Stimulated activated CD4-positive, alpha-beta T cell treated with anti-CD3 and anti-CD28 coated beads, Interleukin-4, amount 100 ng/mL, for 48 hours (primary cell): ENCODE measurements at places on chromosomes 1 and 21.

DNA sequence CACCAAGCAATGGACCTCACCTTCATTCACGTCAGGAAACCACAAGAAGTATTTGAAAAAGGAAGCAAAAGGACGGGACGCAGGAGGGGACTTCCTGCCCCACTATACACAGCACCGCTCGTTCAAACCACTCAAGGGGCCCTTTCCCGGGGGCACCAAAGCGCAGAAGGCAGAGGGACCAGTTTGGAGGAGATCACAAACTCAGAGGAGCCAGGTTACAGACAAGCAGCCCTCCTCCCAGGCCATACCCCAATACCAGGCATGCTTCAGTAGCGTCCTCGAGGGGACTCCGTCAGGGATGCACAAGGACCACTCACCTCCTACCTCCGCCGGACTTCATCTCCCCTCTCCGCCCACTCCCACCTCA is 685 bp downstream of the CRTC2 start:
- DNase-seq: no peak

DNA sequence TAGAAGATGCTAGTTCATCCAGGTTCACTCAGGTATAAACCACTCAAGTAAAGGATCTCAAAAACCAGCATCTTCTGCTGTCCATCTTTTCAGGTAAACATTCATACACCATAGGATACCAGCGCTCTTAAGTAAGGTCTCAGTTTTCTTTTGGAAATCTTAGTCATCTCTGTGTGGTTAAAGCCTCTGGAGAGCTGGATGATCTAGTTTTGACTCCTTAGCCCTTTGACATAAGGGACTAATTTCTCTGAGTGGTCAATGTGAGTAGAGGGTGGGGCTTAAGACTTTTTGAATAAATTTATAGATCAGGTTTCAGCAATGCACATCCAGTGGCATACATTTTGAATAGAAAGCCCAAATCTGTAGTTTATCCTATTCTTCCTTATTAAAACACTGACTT is 92.3 kb downstream of the CTH start:
- DNase-seq: no peak

GRCh38 chr1:66396212-66396890 is 137.6 kb upstream of the SGIP1 start:
- no peak for DNase-seq

DNA sequence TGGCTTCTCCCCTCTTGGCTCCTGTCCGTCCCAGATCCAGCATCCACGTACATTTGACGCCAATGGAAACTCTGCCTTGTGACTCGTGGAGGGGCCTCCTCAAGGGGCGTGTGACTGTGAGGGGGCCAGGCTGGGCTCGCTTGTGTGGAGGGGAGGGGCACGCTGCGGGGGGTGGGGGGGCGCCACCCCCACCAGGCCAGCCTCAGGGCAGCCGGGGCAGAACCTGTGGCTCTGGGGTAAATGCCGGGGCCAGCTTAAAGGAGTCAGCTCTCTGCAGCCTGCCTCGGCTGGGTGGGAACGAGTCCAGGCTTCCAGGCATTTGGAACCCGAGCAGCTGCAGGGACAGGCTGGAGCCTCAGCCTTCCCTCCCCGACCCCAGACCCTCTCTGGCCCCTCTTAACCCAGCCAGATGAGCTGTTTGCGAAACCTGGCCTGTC is 94.1 kb downstream of the SIK1 start:
- no peak for DNase-seq

GRCh38 chr1:232628335-232629249 is 1.3 kb downstream of the SIPA1L2 start:
- no peak for DNase-seq

GRCh38 chr1:70039485-70039884 is 165.9 kb downstream of the LRRC40 start:
- DNase-seq: no peak

- peak; percentile 34 for DNase-seq
These were observed 18.3 kb upstream of the CAPN8 start for GRCh38 chr1:223683586-223684487.

DNA sequence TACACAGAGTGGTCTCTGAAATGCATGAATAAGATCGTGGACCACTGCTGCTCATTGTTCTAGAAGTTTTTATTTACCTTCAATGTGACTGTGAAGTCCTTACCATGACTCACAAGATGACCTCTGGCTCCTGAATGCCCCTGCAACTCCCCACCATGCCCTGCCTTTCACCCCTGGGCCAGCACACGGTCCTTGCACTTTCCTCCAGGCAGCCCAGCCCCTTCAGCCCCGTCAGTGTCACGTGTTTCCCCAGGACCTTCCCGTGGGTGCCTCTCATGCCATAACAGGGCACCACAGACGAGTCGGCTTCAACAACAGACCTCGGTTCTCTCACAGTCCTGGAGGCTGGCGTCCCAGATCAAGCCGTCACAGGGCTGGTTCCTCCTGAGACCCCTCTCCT is 62.1 kb downstream of the B3GALT5 start:
- no peak for DNase-seq

DNA sequence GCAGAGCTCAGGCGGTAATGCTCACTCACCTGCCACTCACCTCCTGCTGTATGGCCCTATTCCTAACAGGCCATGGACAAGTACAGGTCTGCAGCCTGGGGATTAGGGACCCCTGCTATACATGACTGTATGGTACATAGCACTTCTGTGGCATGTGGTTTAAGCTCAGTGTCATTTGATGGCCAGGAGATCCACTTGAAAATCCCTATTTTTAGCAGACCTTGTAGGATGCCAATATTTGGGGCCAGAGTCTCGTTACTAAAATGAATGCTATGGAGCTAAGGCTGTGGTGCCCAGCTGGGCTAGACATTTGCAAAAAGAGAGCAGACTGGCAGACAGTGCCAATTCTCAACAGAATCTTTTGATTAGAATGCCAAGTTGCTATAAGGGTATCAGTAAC is 1.7 kb upstream of the ANGPTL7 start:
- DNase-seq: no peak

- no peak for DNase-seq
These were observed 36.3 kb upstream of the SLC6A9 start for GRCh38 chr1:44067266-44068250.

GRCh38 chr1:145757420-145757819 is 38.1 kb downstream of the CD160 start:
- no peak for DNase-seq

DNA sequence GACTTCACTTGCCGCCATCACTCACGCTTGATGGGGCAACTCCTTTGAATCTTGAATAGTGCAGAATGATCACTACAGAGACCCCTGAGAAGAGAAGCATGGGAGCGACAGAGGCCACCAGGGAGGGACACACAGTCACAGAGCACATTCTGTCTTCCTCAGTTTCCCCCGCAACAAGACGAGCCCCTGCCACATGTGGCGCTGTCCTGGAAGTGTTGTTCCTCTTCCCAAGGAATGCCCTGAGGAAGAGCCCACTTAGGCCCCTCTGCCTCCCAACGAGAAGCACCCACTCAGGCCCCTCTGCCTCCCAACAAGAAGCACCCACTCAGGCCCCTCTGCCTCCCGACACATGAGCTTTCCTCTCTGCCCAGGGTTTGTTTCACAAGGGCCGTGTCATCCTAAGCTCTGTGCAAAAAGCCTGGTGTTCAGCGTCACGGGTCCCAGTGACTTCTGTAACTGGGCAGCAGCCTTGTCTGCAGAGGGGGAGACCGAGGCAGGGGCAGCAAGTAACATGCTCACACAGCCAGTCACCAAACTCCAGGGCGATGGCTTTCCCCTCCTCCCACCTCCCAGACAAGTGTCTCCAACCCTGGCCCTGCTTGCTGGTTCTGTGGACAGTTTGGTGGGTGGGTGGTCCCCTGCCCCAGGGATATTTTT is 19.8 kb downstream of the SLC37A1 start:
- DNase-seq: no peak

GRCh38 chr1:16998589-16998988 is 13.1 kb downstream of the ATP13A2 start:
- DNase-seq: no peak

DNA sequence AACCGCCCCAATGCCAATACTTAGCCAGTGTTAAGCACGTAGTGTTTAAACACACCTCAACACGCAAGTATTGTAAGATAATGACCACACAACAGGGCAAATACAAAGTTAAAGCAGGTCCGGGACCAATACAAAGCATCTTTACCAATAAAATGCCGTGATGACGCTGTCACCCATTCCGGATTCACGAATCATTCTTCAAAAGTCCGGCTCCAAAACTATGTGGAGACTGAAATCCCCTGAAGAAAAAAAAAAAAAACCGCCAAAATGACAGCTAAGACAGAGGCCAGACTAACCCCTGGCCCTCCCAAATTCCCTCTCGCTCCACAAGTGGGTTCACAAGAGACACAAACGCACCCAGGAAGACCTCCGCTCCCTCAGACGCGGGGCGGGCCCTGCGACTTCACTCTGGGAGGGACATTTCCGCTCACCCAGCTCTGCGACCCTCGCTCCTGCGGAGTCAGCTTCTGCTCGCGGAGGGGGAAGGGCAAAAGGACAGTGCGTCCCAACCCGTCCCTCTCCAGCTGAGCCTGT is 625 bp upstream of the DARS2 start:
- DNase-seq: no peak

DNA sequence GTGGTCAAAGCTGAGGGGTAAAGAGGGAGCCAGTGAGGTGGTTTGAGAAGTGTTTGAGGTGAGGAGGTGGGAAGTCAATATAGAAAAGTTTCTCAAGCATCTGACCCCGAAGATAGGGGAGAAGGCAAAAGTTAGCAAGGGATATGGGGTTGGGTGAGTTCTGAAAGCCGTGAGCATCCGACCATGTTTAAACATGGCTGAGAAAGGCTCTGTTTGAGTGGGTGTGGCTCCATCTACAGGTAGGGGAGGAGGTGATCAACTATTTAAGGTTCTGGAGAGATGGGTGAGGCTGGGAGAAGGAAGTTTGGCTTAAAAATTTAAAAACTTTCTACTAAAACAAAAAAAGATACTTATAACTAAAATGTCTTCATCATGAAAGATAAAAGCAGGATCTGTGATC is 273.8 kb downstream of the KCNJ6 start:
- no peak for DNase-seq

DNA sequence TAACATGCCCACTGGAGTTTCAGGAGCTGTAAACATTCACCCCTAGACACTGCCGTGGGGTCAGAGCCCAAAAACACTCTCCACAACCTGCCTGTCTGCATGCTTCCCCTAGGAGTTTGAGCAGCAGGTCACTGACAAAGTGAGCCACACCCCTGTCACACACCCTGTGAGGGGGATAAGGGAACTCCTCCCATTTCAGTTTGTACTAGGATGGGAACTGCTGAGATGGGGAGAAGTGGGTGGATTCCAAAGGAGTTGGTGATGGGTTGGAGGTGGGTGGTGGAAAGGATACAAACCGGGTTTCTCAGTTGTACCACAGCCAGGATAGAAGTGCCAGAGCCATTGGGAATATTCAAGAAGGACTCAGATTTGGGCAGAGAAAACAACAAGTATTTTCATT is 140.2 kb downstream of the MIS18A start:
- no peak for DNase-seq

DNA sequence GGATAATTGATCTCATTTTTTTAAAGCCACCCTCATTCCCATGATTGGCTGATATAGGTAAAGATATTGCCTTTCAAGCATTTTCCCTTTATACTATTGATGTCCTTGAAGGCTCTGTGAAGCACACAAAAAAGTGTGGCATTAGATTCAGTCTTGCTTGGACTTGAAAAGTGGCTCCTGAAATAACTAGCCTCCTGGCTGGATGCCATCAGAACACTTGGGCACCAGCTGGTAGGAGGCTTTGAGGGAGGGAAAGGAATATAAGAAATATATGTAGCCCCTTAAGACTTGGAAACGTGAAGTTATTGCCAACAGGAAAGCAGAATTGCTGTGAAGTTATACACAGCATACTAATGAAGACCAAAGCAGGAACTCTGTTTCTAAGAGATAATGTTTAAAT is 14.1 kb downstream of the MTR start:
- DNase-seq: no peak

- DNase-seq: no peak
These were observed 32.8 kb upstream of the CD1D start for GRCh38 chr1:158147869-158148268.

DNA sequence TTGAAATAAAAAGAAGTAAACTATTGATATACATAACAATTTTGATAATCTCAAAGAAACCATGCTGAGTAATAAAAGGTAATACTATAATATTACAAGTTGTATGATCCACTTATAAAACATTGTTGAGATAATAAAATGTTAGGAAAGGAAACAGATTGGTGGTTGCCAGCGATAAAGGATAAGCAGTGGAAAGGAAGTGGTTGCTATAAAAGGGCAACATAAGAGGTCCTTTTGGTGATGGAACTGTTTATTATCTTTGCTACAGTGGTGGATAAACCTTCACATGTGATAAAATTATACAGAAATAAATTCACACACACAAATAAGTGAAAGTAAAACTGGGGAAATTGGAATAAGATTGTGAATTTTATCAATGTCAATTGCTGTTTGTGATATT is 15.1 kb downstream of the OR6F1 start:
- no peak for DNase-seq

DNA sequence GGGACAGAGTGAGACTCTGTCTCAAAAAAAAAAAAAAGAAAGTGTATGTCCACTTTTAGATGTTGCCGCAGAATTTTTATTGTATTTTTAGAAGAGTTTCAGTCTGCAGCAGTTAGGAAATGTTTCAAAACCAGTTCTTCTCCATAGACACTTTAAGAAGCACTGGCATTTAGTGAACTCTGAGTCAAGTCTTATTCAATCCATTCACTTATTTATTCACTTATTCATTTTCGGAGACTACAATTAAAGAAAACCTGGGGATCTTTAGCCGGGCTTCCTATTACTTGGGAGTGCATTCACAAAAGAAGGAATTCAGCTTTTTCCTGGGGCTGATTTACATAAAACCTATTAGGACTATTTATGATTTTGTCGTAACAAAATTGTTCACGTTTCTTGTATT is 12.3 kb downstream of the RCAN3 start:
- no peak for DNase-seq

DNA sequence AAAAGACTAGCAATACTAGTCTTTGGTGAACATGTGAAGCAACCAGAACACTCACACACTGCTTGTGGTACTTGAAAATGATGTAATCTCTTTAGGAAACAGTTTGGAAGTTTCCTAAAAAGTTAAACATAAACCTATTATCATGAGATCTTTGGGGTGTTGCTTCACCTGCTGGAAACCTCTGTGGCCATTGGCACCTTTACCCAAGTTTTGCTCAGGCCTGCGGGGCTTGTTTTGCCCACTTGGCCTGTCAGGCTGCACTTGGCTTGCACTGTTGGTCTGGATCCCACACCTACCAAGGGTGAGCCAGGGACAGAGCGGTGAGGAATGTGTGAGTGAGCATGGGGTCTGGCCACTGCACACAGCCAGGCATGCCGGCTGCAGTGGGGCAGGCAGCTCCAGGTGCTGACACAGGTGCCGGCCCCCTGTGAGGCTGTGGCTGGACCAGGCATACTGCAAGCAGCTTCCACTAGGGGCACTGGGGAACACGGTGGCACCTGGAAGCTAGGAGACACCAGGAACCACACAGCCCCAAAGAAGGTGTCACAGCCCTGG is 14.4 kb upstream of the FNBP1L start:
- DNase-seq: no peak
